ENCODE measurements at places on chromosomes 2 and 18.

- DNase-seq, result no peak
Measured at GRCh38 chr18:12595571-12596255, 62.2 kb downstream of the SPIRE1 start.

DNA sequence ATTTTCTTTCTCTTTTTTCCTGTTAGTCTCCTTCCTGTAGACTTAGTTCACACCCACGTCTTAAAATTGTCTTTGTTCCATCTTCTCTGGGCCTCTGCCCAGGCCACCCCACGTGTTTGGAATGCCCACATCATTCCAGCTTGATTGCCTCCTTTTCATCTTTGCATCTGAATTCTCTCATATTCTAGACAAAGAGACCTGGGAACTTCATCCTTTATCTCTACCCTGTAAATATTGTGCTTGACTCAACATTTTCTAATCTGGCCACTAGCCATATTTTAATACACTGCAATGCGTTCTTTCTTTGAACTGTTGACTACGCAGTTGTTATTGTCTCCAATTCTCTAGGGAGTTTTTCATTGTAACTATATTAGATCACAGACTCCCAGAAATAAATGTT is 187.5 kb upstream of the NRXN1 start:
- DNase-seq, result no peak

- DNase-seq, result no peak
Measured at GRCh38 chr2:39622860-39623259, 42.9 kb upstream of the TMEM178A start.

GRCh38 chr2:229888031-229888430 is 33.8 kb downstream of the TRIP12 start:
- DNase-seq, result no peak

DNA sequence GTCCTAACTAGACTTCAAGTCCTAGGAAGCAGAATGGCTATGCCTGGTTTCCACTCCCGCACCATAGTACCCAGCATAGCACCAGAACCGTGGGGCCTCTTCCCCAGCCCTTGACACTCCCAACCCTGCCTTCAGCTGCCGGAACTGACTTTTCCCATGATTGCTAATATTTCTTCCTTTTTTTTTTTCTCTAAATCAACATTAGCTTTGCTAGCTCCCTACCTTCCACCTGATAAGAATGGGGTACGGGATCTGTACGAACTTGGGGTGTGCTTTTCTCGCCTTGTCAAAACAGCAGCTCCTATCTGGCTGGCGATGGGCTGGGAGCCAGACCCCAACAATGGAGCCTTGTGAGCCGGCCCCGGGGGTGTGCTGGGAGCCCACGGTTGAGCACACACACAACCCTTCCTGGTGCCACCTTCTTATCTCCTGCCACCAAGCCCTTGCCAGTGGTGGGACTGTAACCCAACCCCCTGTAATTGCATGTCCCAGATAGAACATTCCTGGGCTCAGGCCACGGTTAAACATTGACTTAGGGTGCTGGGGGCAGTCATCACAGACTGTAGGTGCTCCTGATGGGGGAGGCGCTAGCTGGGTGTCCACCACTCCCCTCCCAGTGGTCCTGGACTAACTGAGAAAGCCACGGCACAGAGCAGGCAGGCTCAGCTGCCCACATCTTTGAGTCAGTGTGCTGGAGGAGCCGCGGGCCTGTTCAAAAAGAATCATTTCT is 213.0 kb upstream of the HAAO start:
- no peak for DNase-seq

GRCh38 chr2:12589802-12590320 is 126.9 kb upstream of the TRIB2 start:
- no peak for DNase-seq

- no peak for DNase-seq
Measured at GRCh38 chr2:134244587-134244986, 9.3 kb upstream of the MGAT5 start.

DNA sequence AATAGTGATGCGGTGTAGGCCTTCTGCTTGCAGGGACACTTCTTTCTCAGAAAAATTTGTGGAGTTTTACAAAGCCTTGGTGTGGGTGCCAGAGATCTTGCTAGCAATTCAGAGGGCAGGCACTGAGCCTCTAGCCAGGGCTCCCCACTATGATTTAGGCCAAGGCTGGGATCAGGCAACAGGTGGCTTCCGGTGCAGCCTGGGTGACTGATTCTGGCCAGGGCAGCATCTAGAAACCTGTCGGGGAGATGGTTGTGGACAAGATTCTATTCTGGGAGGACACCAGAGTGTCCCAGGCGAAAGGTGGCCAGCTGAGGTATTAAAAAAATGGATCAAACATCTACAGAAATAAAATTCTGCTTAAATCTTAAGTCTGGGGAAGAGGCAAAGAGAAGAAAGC is 21.5 kb upstream of the TNP1 start:
- no peak for DNase-seq

All from activated CD8-positive, alpha-beta memory T cell treated with anti-CD3 and anti-CD28 coated beads for 4 hours (primary cell).